Renal cortex interstitium (tissue), 15 donors: ENCODE measurements at places on chromosomes 16 and 17. TPM values are rescaled to one million over a fixed set of nuclear protein-coding genes. Genes with fewer than 3 reads are reported as not detected.

DNA sequence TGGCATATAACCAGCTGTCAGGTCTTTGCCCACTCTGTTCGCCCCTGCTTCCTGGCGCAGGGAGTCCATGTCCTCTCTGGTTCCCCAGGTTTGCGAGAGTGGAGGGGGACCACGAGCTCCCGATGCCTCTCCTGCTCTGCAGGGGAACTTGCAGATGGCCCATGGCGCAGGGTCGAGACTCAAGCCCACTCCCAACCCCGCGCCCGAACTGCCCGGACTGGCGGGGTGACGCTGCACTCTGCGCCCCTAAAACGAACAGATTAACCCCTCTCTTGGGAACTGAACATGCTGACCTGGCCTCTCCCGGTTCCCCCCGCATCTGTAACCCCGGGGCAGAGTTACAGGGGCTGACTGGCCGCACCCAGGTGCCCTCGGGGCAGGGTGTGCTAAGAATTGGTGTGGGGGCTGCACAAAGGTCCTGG, 681 bp upstream of the PLA2G15 start:
- no peak for DNase-seq

RDM1 gene
- 3.4 TPM for polyA plus RNA-seq

DNA sequence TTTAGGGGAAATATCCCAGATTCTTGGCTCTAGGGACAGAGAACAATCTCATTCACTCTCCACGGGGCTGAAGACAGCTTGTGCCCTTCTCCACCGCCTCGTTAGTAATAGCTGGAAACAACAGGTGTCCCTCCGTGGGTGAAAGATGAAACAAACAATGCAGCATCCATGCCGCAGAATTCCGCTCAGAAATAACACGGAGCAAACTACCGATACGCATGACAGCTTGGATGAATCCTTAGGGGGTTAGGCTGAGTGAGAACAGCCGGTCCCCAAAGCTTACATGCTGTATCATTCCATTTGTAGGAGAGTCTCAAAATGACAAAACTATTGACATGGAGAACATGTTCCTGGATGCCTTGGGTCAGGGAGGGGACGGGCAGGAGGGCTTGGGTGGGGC, 29.4 kb upstream of the CACNG1 start:
- no peak for DNase-seq

GRCh38 chr17:10192461-10192860, 5.9 kb downstream of the GAS7 start:
- DNase-seq, result no peak

DNA sequence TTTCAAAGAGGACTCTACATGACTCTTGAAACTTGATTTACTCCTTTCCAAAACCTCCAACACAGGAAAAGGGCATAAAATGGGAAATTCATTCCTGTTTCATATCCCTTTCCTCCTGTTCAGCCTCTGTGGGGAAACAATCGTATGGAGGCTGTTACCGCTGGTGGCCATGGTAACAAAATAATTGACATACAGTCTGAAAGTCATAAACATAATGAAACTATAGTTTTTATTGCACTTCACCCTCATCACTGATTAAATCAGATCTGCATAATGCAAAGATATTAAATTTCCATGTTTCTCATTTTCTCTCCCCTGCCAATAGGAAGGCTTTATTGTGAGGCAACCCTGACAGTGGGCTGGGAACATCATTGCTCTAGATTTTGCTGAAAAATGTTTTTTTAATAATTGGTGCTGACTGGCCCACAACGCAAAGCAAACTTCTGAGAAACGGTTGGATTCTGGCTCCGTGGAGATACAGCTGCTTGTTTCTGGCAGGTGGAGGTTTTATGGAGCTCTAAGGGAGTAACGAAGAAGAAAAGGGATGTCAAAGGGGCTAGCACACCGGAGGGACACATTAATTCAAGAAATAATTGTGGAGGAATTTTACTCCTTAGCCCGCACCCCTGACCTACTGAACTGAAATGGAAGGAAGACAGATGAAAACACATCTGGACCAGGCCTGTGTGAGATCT, 154.2 kb upstream of the SHISA6 start:
- DNase-seq, result no peak

DNA sequence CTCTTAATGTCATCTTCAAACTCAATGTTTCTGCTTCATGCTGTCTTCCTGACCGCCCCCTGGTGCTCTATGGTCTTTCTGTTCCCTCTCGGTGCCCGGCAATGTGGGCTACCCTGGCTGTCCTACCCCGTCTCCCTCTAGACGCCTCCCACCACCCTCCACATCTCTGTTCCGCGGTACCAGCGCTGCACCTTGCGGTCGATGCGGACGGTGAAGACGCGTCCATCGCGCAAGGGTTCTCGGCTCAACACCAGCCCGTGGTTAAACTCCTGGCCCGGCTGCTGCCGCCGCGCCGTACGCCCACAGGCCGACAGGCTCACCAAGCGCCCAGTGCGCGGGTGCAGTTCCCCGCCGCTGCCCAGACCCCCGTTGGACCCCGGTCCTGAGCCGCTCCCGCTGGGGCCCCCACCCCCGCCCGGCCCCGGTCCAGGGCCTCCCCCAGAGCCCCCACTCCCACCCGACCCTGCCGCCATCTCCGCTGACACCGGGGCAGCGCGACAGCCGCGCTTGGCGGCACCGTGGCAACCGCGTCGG, at the start of gene NEURL4:
Gene NEURL4, minus strand, starts transcription at position 496 of the 534 bp plus-strand sequence. Its CDS starts 23 bp downstream, at position 473.
- no peak for DNase-seq

DNA sequence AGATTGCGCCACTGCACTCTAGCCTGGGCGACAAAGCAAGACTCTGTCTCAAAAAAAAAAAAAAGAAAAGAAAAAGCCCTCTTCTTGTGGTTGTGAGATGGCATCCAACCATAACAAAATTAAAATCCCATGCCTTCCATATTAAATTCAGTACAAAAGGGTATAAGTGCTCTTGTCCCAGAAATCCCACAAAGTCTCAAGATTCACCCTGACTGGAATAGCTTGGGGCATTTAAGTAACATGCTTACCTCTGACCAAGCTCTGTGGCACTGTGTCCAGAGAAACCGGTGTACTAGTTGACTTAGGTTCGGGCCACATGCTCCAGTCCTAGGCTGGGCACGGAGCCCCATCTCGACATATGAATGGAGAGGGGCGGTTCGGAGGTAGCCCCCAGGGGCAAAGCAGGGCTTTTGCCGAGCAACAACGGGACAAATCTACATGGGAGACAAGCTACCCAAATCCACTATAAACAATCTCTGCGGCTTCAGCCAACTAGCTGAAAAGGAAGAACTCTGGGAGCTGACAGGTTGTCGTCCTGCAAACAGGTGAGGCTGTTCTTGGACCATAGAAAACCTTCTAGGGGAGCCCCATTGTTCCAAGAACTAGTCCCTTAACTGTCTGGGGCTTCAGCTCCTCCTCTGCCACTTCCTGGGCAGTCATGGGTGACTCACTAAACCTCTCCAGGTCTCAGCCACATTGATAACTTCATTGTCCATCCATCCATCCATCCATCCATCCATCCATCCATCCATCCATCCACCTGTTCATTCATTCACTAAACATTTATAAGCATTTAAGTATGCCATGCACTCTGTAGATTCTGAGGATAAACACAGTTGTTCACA, 10.3 kb upstream of the IL4R start:
- no peak for DNase-seq

GRCh38 chr16:12350945-12351344, 374.4 kb downstream of the SNX29 start:
- DNase-seq, result no peak

DNA sequence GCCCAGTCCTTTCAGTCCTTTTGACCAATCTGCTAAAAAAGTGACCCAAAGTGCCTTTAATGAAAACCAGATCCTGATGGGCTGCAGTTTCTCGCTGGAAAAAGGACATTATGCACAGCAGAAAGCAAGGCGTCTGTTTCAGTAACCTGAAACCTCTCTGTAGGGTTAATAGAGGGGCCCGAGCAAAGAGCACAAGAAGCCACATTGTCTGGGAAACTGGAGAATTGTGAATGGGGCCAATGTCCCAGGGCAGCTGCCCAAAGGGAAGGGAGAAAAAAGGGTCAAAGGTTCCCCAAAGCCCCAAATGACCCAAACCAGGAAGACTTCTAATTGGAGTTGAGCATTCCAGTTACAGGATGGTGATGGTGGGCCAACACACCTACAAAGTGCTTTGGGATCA, 3.0 kb downstream of the OTOA start:
- DNase-seq, result no peak

SLC35G6 gene
- polyA plus RNA-seq, result 0.26 TPM

DNA sequence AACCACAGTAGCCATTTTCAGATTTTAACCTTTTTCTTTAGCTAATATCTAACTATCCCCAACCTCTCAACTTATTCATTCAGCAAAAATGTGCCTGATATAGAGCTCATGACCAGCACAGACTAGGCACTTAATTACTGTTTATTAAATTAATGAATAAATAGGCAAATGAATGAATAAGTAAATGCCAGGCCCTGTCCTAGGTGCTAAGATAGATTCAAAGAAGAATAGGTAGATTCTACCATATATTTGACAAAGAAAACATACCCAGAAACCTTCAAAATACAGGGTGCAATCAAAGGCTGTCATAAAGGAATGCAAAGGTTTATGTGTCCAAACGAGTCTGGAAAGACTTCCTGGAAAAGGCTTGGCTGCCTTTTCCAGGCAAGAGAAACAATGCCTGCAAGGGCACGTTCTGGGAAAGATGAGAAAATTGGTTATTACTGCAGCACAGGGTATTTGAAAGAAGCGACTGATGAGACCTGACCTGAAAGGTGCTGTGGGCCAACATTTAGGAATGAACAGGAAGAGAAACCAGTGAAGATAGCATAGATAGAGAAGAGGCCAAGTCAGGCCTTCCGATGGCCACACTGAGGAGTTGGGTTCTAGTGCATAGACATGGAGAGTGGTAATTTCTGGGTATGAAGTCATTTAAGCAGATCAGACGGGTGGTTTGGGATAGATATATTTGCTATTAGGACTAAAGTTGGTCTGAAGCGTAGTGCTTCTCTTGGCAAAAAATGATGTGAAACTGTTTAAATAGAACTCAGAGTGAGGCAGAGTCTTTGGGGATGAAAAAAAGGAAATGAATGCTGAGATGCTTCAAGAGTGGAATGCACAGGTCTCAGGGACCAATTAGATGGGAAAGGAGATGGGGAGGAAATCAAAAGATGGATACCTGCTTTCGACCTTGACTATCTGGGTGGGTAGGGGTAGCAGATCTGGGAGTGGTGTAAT, 11.4 kb upstream of the CCL2 start:
- no peak for DNase-seq

DNA sequence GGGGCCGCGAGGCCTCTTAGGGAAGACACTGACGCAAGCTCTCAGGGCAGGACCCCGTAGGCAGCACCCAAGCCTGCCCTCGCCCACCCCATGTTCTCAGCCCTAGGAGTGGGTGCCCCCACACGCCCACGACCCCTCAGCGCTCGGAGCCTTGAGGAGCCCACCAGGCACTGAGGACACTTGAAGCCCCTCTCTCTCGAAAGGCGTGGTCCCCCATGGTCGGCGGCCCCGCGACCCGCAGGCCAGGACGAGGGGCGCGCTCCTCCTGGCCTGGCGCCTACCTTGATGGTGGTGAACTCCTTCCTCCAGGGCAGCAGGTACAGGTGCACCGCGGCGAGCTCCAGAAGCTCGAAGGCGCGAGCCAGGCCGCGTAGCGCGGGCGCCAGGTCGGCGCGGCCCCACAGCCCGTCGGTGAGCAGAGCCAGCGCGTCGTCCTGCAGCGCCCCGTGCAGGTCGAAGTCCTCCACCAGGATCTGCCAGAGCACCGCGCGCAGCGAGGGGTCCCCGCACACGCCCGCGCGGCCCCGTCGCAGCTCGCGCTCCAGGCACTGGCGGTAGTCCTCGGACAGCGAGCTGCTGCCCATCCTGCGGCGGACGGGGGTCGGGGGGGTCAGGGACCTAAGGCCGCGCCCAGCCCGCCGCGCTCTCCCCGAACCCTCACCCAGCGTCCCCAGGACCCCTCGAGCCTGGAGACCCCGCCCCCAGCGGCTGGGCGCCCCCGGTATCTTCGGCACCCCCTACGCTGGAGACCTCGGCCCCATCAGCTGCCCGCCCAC, 668 bp downstream of the SPATA2L start:
- DNase-seq, result no peak
